Naive thymus-derived CD4-positive, alpha-beta T cell (primary cell): ENCODE measurements at places on chromosomes 2 and 18. TPM values are rescaled to one million over a fixed set of nuclear protein-coding genes. Genes with fewer than 3 reads are reported as not detected.

DNA sequence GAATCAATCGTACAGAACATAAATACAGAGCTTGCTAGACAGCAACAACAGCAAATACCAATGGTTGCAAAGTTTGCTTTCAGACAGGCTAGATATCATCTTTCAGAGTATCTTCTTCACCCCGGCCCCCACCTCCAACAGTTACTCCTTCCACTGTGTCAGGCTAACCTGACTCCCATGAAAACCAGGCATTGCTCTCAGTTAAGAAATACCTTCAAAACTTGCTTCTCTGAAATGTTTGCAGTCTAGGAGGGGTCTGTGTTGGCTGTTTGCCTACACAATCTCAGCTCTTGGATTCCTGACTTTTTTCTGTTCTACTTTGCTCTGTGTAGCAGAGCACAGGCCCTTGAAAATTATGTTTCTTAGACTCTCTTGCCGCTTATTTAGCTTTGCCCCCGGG lies 599.5 kb upstream of the SYT4 start:
- no peak for DNase-seq

Gene GKN1
- total RNA-seq: not detected

- DNase-seq: no peak
Measured at GRCh38 chr2:197215748-197216360, 94.7 kb downstream of the ANKRD44 start.

DNA sequence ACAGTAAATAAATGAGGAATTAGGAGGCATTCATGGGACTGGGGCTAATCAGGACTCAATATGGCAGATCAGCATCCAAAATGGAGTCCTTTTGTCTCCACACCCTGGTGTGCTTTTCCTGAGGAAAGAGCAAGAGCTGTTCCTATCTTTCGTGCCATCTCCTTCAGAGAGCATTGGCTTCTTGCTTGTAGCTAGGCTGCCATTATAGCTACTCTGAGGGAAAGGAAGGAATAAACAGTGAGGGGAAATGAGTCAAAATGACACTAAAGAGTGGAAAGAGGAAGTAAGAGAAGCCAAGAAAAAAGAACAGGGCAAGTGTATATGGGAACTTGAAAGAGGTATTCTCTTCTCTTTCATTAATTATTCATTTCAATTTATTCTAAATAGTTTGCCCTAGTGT lies 8.4 kb upstream of the NMI start:
- DNase-seq: no peak

DNA sequence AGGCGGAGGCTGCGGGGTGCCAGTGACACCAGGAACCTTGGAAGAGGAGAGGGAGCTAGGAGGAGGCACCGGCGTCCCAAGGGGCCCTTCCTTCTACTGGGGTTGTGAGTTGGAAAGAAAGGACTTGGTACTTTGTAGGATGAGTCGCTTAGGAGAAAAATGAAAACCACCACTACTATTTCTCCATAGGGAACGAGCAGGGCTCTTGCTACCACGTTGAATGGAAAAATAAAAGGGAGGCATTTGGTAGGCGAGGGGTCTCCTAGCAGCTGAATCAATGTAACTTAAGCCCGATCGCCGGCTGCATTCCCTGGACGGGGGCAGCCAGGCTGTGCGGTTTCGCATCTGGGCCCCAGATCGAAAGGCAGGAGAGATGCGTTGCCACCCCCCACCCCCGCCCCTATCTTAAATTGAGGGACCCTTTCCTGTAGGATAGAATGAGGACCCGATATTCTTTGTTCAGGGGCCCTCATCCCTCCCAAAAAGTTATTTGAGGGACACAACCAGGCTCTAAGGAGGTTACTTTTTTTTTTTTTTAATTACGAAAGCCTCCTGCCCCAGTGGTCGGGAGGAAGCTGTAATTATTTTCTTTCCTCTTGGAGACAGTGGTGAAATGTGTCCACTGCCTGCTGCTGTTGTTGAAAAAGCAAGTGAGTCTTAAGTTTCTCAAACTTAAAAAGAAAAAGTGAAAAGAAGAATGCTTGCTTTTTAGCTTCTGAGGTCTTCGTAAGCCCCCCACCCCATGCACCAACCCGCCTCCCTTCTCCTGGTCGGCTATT lies 1.3 kb downstream of the IGFBP2 start:
- DNase-seq: no peak

Gene GTF2A1L
- total RNA-seq: not detected

Gene FAM228A
- not detected for total RNA-seq

GRCh38 chr18:21300035-21300907 lies 58.2 kb downstream of the GREB1L start:
- no peak for DNase-seq

DNA sequence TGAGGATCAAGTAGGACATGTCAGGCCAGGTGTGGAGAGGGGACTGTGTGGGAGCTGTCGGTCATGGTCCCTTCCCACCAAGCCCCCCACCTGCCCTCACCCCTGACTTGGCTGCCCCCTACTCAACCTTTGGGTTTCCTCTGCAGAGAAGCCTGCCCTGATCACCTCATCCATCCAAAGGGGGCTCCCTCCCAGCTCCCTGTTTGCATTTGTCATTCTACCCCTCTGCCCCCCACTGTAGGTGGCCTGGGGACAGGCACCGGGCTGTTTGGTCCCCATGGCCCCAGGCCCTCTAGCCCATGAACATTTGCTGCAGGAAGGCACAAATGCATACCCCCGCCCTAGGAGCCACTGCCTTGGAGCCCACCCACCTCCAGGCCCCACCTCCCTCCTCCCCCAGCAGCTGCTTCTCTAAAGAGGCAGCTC lies 115.0 kb downstream of the SMAD7 start:
- DNase-seq: no peak

Gene SLC9A4
- 0.08 TPM for total RNA-seq

DNA sequence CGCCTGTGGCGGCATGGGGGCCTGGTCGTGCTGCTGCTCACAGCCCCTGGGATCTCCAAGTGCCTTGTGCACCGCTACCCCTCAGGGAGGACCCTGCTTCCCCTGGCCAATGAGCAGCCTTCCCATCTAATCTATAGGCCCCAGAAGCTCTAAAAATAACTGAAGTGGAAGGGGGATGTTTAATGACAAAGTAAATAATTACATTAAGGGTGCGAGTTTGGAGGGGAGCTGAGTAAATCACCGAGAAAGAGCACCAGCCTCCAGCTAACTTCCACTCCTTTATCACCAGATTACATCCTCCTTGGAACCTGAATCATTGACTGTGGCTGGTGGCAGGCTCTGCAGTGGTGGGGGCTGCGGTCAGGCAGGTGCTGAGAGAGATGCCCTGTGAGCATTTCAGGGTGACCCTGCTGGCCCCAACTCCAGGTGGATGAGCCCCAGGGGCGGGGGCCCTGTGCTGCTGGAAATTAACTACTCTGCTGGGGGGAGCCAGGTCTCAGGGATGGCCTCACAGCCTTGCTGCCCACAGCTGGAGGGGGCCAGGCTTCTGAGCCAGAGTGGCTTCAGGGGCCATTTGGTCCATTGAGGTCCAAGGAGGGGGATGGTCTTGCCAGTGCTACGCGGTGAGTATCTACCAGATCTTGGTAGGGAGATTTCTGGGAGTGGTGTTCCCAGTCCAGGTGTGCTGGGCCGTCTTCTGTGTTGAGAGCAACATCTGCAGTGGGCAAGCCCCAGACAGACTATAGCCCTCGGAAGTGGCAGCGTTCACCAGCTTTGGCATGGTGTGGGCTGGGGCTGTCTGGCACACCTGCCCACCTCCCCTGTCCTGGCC lies 74.2 kb downstream of the GLI2 start:
- DNase-seq: no peak

Gene HOXD13
- total RNA-seq: not detected

GRCh38 chr2:166831930-166832329 lies 56.4 kb upstream of the XIRP2 start:
- DNase-seq: no peak

DNA sequence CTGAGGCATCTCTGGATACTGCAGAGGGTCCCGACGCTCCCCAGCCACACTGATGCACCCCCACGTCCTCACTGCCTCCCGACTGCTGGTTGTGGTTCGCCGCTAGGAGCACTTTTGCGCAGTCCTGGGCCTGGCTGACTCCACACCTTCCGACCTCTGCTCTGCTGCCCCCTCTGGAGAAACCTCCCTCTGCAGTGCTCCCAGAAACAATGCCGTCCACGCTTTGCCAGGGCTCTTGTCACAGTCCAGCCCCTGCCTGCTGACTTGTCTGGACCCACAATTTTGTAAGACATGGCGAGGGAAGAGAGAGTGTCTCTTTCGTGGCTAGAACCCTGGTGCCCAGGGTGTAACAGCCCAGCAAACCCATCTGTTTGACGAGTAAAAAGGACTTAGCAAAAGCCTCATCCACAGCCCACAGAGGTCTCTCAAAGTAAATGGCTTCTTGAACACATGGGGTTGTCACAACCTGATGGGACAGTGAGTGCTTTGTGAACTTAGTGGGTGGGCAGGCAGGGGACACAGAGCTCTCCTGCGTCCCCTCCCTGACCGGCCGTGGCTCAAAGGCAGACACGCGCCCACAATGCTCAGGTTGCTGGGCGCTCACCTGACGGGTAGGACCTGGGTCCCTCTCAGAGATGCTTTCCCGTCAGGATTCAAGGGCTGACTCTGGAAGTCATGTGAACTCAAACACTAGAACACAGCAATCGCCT lies 4.0 kb downstream of the COPS9 start:
- no peak for DNase-seq

DNA sequence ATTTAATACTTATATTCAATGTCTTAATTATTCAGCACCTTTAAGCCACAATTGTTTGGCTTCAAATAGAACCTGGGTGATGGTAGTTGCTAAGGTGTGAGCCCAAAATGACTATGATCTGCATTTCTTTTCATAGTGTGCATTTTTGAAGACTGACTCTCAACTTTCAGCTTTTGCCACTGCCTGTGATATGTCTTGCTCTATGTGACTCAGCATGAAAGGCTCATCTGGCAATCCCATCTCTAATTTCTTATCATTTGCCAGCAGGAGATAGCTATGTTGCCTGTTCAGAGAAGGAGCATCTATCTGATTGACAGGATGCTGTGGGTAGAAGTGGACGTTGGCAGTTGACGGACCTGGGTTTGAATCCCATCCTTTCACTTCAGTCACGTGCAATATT lies 34.5 kb upstream of the CCDC93 start:
- DNase-seq: no peak

Gene ACADL
- not detected for total RNA-seq

Gene LHCGR
- total RNA-seq: not detected

Gene MPP4
- not detected for total RNA-seq

Gene DIS3L2
- 74.2 TPM for total RNA-seq

Gene HSPE1
- total RNA-seq: 46.3 TPM

- no peak for DNase-seq
Measured at GRCh38 chr2:147382322-147382948, 462.4 kb upstream of the ACVR2A start.

- DNase-seq: no peak
Measured at GRCh38 chr2:47225061-47225783, 70.1 kb upstream of the STPG4 start.

Gene RGPD3
- total RNA-seq: not detected

DNA sequence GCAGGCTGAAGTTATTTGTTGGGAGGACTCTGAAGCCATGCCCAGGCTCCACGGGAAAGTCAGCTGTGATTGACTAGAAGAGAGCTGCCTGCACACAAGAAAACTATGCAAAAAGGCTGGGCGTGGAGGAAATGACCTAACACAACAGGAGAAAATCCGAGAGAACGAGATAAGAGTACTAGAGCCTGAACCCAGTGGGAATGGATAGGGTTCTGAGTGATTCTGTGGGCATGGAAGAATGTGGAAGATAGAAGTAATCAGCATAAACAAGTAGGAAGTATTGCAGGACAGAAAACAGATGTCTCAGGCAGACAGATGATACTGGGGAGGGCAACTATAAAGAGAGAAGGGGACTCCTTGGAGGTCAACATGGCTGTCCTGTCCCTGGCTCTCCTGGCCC lies 12.1 kb upstream of the COPS8 start:
- DNase-seq: no peak

- DNase-seq: no peak
Measured at GRCh38 chr2:8103085-8103708, 578.7 kb upstream of the ID2 start.

Gene C2orf81
- 6.8 TPM for total RNA-seq

- DNase-seq: no peak
Measured at GRCh38 chr2:48227617-48228344, 302.2 kb upstream of the STON1 start.

Gene ODC1
- 32.7 TPM for total RNA-seq

Gene UGT1A3
- not detected for total RNA-seq

DNA sequence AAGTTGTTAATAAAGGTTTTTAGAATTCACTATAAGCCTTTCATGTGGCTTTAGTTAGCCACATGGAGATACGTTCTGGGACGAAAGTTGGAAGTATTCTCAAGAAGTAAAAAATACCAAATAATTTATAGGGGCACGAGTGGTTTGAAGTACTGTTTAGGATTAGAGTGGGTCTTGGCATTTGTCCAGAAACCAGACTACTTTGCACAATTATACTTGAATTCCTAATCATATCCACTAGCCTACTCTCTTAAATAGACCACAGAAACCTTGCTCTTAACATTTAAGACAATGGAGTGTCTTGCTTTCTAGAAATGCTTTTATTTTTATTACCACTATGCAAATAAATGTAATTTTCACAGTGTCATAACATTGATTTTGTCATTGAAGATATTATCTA lies 44.6 kb downstream of the UBE2E3 start:
- DNase-seq: no peak

- DNase-seq: no peak
Measured at GRCh38 chr18:48843162-48843561, 107.6 kb downstream of the SMAD7 start.

Gene ZNF804A
- 0.16 TPM for total RNA-seq

Gene TRIB2
- total RNA-seq: 90.7 TPM

DNA sequence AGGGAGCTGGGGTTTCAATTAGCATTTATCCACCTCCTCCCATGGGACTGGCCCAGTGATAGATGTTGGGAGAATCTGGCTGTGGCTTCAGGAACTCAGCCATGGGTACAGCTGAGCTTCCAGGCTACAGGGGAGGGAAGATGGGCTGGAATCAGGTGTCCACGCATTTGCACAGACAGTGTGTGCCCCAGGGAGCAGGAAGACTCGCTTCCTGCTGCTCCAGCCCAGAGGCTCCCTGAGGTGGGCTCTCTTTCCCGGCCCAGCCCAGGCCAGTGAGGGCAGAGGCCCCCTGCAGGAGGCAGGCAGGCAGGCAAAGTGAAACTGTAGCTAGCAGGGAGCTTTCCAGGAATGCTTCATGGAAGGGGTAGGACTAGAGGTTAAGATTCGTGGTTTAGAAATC lies 28.7 kb downstream of the DYSF start:
- no peak for DNase-seq

DNA sequence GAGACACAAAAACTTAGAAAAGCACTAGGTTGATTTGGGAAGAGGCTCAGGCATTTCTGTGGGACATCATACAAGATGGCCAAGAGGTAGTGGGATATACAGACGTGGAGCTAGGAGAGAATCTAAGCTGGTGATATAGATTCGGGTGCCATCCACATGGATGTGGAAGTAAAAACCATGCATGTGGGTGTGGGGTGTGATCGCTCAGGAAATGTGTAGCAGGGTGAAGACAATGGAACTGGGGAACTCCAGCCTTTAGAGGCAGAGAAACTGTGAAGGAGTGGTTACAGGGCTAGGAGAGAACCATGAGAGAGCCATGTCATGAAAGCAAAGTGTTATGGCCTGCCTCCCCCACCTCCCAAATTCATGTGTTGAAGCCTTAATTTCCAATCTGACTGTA lies 43.0 kb upstream of the CTLA4 start:
- no peak for DNase-seq

- DNase-seq: no peak
Measured at GRCh38 chr2:79916285-79916684, 388.3 kb downstream of the LRRTM1 start.
